GF-D8 (cell line): ENCODE measurements at places on chromosomes 6 and 20.

- DNase-seq: no peak
Measured at GRCh38 chr6:161094955-161095354, 103.4 kb downstream of the MAP3K4 start.

GRCh38 chr20:53748821-53749421 is 155.3 kb upstream of the ZNF217 start:
- DNase-seq: no peak

DNA sequence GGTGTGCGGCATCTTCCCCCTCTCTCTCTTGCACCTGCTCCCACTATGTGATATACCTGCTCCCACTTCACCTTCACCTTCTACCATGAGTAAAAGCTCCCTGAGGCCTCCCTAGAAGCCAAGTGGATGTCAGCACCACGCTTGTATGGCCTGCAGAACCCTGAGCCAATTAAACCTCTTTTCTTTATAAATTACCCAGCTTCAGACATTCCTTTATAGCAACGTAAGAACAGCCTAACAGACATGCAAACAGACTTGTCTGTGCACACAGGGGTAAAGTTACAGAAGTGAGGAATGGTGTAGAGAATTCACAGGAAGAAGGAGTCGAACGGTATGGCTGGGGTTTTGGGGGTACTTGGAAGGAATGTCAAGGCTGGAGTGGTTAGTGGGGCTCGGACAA is 14.8 kb upstream of the TGM2 start:
- DNase-seq: no peak

DNA sequence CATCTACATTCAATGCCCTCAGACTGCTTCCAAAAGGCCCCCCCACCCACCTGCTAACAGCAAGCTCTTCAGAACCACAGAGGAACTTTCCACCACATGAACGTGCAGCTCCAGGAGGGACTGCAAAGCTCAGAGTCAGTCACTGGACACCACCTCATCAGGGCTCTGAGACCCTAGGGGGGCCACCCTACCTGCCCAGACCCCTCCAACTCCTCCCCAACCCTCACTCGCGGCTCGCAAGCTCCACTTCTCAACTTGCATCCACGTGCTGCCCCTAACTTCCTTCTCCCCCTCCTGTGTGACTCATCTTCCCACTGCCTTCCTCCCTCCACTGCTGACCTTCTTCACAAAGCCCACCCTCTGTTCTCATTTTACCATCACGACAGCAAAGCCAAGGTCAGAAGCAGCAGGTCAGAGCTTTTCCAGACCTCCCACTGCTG is 6.5 kb downstream of the MBOAT1 start:
- DNase-seq: no peak

GRCh38 chr6:47592131-47592840 is 106.1 kb upstream of the ADGRF4 start:
- no peak for DNase-seq

GRCh38 chr6:11772109-11772825 is 6.3 kb downstream of the ADTRP start:
- no peak for DNase-seq

GRCh38 chr6:6654599-6655575 is 66.4 kb downstream of the LY86 start:
- DNase-seq: peak; percentile 86

- no peak for DNase-seq
Measured at GRCh38 chr20:43934833-43935232, 20.2 kb downstream of the TOX2 start.

GRCh38 chr6:125827788-125828320 is 37.1 kb downstream of the NCOA7 start:
- DNase-seq: peak; percentile 51

DNA sequence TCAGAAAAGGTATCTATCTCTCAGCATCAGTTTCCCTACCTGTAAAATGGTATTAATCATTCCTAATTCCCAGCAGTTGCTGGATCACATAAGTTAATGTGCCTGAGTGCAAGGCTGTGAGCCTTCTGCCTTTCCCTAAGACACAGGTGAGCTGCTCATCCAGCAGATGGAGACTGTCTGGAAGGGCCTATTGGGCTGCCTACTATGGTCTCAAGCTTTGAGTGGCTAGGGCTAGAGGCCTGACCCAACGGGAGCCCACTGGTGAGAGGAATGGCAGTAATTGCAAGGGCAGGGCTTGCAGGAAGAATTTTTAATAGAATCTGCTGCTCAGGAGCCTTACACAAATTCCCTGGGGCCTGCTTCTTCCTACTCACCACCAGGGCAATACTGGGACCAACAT is 4.3 kb downstream of the KHDC1 start:
- no peak for DNase-seq

DNA sequence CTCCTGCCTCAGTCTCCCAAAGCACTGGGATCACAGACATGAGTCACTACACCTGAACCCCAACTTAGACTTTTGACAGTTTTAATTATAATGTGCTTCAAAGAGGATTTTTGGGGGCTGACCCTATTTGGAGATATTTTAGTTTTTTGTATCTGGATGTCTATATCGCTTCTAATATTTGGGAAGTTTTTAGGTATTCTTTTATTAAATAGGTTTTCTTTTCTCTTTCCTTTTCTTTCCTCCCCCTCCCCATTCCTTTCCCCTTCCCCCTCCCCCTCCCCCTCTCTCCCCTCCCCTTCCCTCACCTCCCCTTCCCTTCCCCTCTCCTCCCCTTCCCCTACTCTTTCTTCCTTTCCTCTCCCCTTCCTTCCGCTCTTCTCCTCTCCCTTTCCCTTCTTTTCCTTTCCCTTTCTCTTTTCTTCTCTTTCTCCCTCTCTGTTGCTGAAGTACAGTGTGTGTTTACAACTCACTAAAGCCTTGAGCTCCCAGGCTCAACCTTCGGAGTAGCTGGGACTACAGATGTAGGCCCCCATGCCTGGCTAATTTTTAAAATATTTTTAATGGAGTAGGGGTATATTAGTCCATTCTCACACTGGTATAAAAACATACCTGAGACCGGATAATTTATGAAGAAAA is 24.4 kb upstream of the NKX2-4 start:
- no peak for DNase-seq

- DNase-seq: no peak
Measured at GRCh38 chr6:3226481-3227362, 731 bp downstream of the TUBB2B start.

DNA sequence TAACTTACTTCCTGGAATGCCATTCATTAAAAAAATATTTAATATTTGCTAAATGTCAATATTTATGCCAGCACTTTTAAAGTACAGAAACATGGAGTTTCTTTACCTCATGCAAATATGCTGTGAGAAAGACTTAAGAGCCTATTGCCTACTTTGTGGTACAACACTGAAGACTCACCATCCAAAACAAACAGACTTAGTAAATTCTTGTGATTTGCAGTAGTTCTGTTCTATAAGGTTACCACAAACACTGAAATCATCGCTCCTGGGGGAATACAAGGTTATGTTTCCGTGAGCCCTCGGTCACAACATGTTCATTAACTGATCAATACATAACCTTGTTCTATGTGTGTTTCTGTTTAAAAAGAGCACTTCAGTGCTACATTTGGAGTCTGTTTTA is 78.3 kb downstream of the ATG5 start:
- no peak for DNase-seq

GRCh38 chr6:56299916-56300315 is 52.5 kb upstream of the COL21A1 start:
- no peak for DNase-seq

DNA sequence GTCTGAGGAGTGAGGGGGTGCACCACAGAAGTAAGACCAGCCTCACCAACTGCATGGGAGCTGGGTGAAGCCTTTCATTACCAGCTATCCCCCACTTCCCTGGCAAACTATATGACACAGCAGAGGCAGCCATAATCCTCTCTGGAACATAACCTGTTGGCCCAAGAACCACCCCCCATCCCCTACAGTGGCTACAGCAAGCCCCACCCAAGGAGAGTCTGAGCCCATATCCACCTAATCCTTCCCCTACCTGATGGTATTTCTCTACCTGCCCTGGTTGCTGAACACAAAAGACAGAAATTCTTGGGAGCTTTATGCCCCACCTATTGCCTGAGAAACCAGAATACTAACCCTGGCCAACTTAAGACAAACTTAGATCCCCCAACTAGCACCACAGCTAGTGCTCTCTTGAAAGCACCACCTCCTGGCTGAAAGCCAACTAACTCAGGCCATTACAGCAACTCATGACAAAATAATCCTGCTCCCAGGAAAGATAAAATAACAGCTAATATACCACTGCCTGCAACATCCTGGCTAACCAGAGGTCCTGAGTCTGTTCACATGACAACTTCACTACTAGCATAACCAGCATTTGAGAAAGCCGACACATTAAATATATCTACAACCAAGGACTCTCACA is 11.2 kb downstream of the RNGTT start:
- no peak for DNase-seq
